ENCODE measurements at places on chromosomes 1 and 21. TPM values are rescaled to one million over a fixed set of nuclear protein-coding genes. Genes with fewer than 3 reads are reported as not detected.
A peak's percentile ranks its signal among the peaks of the same experiment; 100 is the strongest.

The KRTAP13-2 gene
- total RNA-seq: not detected

The CCDC30 gene
- 2.9 TPM for total RNA-seq

The SORT1 gene
- total RNA-seq: 5.3 TPM

GRCh38 chr1:204819495-204819894 is 51.2 kb upstream of the NFASC start:
- no peaks in the 10 kb centered on the region for H3K36me3 ChIP-seq
- H3K4me1 ChIP-seq: no peaks in the 10 kb centered on the region
- peaks cover 38% of the 10 kb centered on the region for H3K27me3 ChIP-seq

- peaks cover 5% of the 10 kb centered on the region for H3K4me1 ChIP-seq
- no peak overlapping the region for H3K27ac ChIP-seq
- H3K36me3 ChIP-seq: no peaks in the 10 kb centered on the region
- peaks cover 75% of the 10 kb centered on the region for H3K27me3 ChIP-seq
- no peak overlapping the region for H3K4me3 ChIP-seq
- DNase-seq: peak; percentile 27
Measured at GRCh38 chr1:34926156-34926555, 3.3 kb downstream of the DLGAP3 start.

GRCh38 chr1:97158691-97159096 is 437.1 kb downstream of the PTBP2 start:
- no peak for DNase-seq
- peaks cover 2% of the 10 kb centered on the region for H3K36me3 ChIP-seq
- H3K4me3 ChIP-seq: no peak overlapping the region
- H3K4me1 ChIP-seq: peaks cover 4% of the 10 kb centered on the region
- no peak overlapping the region for H3K27ac ChIP-seq
- H3K27me3 ChIP-seq: no peaks in the 10 kb centered on the region
